ENCODE measurements at places on chromosomes 6 and 20.

DNA sequence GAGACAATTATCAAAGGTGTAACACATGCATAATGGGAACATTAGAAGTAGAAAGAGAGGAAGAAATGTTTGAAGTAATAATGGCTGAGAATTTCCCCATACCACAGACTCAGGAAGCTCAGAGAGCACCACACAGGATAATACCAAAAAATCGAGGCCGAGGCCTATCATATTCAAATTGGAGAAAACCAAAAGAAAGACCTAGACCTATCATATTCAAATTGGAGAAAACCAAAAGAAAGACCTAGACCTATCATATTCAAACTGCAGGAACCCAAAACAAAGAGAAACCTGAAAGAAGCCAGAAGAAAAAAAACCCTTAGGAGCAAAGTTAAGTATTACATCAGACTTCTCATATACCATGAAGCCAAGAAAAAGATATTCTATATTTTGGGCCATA, 18.0 kb downstream of the NINL start:
- no peaks in the 10 kb centered on the region for H3K4me1 ChIP-seq
- no peak for DNase-seq
- H3K27me3 ChIP-seq, result no peaks in the 10 kb centered on the region
- no peak overlapping the region for H3K4me3 ChIP-seq
- no peak overlapping the region for H3K27ac ChIP-seq
- H3K36me3 ChIP-seq, result no peaks in the 10 kb centered on the region

DNA sequence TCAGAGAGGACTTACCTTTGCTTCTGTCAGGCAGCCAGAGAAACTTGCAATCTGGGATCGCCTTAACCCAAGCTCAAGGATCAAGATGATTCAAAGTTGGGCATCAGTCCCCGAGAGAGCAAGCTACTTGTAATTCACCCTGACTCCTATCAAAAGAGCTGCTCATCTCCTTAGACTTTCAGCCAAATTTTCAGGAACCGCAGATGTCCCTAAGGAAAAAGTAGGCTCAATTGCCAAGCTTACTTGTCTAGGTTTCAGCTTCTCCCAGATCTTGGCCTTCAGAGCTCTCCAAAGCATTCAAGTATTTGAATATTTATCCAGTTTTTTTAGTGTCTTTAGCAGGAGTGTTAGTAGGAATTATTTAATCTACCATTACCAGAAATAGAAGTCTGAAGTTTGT, 434.1 kb upstream of the MMS22L start:
- H3K4me1 ChIP-seq, result no peaks in the 10 kb centered on the region
- H3K27me3 ChIP-seq, result no peaks in the 10 kb centered on the region
- H3K4me3 ChIP-seq, result no peak overlapping the region
- no peak overlapping the region for H3K27ac ChIP-seq
- H3K36me3 ChIP-seq, result no peaks in the 10 kb centered on the region

- H3K4me3 ChIP-seq, result no peak overlapping the region
- DNase-seq, result no peak
- no peaks in the 10 kb centered on the region for H3K36me3 ChIP-seq
- no peaks in the 10 kb centered on the region for H3K4me1 ChIP-seq
Measured at GRCh38 chr6:167647306-167647705, 179.4 kb upstream of the AFDN start.

DNA sequence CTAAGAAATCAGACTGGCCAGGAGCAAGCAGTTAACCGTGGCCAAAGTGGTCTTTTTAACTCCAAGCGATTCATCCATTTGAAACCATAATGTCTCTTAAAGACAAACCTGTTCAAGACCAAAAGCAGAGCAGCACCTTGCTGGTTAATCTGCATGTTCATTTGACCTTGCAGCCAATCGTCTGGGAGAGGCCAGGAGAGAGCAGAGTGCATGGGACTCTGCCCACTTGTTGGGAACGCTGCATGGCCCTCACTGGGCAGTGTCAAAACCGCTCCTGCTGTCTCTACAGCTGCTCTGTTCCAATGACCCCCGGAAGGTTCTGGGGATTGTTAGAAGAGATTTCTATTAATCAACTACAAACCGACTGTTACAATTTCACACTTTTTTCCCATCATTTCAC, 79.6 kb downstream of the OLIG3 start:
- H3K36me3 ChIP-seq, result no peaks in the 10 kb centered on the region
- peak overlapping the region; percentile 53 for H3K4me3 ChIP-seq
- DNase-seq, result no peak
- no peak overlapping the region for H3K27ac ChIP-seq
- H3K27me3 ChIP-seq, result no peaks in the 10 kb centered on the region

DNA sequence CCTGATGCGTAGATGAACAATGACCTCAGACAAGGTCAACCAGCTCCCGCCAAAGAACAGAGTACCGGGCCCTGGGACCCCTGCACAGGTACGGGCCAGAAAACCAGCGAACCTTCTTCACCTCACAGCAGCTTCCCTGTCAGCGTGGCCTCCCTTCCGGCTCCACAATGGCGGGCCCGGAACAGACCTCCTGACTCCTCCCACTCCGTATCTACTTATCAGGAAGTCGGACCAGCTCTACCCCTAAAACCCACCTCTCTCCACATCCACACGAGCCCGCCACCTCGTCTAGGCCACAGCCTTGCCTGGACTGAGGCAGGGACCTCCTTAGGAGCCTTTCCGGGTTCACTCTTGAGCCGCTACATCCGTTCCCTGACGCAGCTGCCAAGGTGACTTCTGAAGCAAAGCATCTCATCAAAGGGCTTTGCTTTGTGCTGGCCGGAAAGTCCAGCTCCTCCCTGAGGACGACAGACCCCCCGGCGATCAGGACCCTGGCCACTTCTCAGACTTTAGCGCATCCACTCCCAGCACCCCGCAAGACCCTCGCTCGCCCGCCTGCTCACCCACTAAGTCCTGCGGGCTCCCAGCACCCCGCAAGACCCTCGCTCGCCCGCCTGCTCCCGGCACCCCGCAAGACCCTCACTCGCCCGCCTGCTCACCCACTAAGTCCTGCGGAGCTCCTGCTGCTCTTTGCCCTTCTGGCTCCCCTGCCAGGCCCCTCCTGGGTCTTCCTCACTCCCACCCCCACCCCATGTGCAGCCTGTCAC, 308.3 kb upstream of the FOXQ1 start:
- H3K27me3 ChIP-seq, result no peaks in the 10 kb centered on the region
- no peak overlapping the region for H3K27ac ChIP-seq
- H3K4me3 ChIP-seq, result no peak overlapping the region
- no peak for DNase-seq
- no peaks in the 10 kb centered on the region for H3K36me3 ChIP-seq
- H3K4me1 ChIP-seq, result no peaks in the 10 kb centered on the region

- no peak overlapping the region for H3K4me3 ChIP-seq
- H3K27me3 ChIP-seq, result no peaks in the 10 kb centered on the region
- H3K4me1 ChIP-seq, result no peaks in the 10 kb centered on the region
- no peak for DNase-seq
- no peaks in the 10 kb centered on the region for H3K36me3 ChIP-seq
Measured at GRCh38 chr20:2619337-2619736, 33.1 kb upstream of the NOP56 start.

- H3K27ac ChIP-seq, result no peak overlapping the region
- no peak overlapping the region for H3K4me3 ChIP-seq
- no peak for DNase-seq
- no peaks in the 10 kb centered on the region for H3K36me3 ChIP-seq
Measured at GRCh38 chr6:92756912-92757311, 662.4 kb downstream of the EPHA7 start.

- H3K4me1 ChIP-seq, result peaks cover 46% of the 10 kb centered on the region
- H3K36me3 ChIP-seq, result no peaks in the 10 kb centered on the region
- peak overlapping the region; percentile 47 for H3K27ac ChIP-seq
Measured at GRCh38 chr6:149060300-149060984, 257.1 kb upstream of the TAB2 start.

DNA sequence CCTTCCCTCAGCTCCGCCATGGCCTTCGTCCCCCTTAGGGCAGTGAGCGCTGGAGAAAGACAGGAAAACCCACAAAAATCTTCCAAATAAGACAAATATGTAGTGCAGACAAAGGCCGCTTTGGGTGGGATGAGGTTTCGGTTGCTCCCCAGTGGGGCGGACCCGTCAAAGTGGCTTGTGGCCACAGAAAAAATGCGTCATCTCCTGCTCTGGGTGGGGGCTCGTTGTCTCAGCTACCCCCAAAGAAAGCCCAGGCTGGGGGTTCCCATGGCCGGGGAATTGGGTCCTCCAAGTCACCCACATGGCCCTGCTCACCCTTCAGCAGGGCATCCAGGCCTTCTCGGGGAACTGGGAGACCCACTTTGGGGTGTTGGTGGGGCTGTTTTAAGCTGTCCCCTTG, 21.9 kb upstream of the SCUBE3 start:
- no peaks in the 10 kb centered on the region for H3K36me3 ChIP-seq
- no peaks in the 10 kb centered on the region for H3K27me3 ChIP-seq
- no peaks in the 10 kb centered on the region for H3K4me1 ChIP-seq
- no peak overlapping the region for H3K4me3 ChIP-seq
- H3K27ac ChIP-seq, result no peak overlapping the region

GRCh38 chr20:2004171-2004570, 10.3 kb upstream of the PDYN start:
- H3K4me1 ChIP-seq, result no peaks in the 10 kb centered on the region
- no peak for DNase-seq
- peaks cover 4% of the 10 kb centered on the region for H3K27me3 ChIP-seq
- H3K36me3 ChIP-seq, result no peaks in the 10 kb centered on the region
- H3K27ac ChIP-seq, result no peak overlapping the region

DNA sequence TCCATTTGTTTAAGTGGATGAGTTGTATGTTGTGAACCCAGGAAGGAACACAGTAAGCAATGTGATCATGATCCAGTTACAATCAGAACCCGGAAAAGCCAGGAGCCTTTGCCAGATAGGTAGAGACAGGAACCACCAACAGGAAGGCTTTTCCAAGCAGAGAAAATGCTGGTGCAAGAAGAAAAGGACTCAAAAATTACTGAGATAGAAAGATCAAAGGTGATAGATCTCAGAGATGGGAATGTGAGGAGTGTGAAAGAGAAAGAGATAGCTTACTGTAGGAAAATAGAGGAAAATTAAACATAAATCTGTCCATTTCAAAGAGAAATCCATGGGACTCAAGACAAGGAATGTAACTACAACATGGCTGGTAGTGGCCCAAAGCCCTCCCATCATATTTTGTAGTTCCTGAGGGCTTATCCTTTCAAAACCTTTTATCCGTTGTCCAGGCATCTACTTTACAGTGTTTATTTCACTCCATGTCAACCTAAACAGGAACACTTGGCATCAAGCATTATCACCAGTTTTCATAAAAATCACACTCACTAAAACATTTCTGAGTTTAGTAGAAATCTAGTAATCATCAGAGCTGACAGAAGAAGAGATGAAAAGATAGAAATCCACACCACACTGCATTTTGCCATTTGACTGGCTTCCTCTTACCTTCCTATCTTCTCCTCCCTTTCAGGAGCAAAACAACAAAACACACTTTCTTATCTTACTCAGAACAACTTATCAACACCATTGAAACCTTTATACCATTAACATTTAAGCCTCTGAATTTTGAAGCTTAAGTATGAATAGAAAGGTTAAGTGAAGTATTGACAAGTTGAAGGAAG, 44.5 kb upstream of the STXBP5 start:
- no peaks in the 10 kb centered on the region for H3K27me3 ChIP-seq
- H3K4me3 ChIP-seq, result no peak overlapping the region
- no peak overlapping the region for H3K27ac ChIP-seq
- no peak for DNase-seq
- no peaks in the 10 kb centered on the region for H3K36me3 ChIP-seq

GRCh38 chr20:17854307-17854903, 114.2 kb downstream of the SNX5 start:
- no peaks in the 10 kb centered on the region for H3K36me3 ChIP-seq
- peaks cover 12% of the 10 kb centered on the region for H3K4me1 ChIP-seq
- H3K4me3 ChIP-seq, result no peak overlapping the region
- DNase-seq, result no peak
- no peak overlapping the region for H3K27ac ChIP-seq

GRCh38 chr20:12090920-12091319, 173.2 kb downstream of the BTBD3 start:
- no peaks in the 10 kb centered on the region for H3K27me3 ChIP-seq
- H3K36me3 ChIP-seq, result no peaks in the 10 kb centered on the region
- no peaks in the 10 kb centered on the region for H3K4me1 ChIP-seq
- DNase-seq, result no peak
- H3K27ac ChIP-seq, result no peak overlapping the region

DNA sequence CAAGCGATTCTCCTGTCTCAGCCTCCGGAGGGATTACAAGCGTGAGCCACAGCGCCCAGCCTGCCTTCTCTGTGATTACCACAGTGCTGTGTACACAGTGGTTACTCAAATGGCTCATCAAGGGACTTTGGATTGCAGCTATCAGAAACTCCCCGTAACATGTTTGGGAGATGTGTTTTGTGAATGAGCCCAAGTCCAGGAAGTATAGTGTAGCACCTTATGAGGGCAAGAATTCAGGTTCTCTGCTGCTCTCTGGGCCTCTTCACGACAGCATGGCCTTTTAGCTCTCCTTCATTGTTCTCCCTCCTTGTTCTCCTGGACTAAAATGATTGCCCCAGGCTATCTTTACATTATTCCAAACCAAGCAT, 34.1 kb upstream of the RPL7L1 start:
- DNase-seq, result no peak
- no peak overlapping the region for H3K4me3 ChIP-seq
- no peak overlapping the region for H3K27ac ChIP-seq
- H3K4me1 ChIP-seq, result no peaks in the 10 kb centered on the region
- H3K27me3 ChIP-seq, result no peaks in the 10 kb centered on the region

GRCh38 chr20:63032861-63033793, 26.4 kb upstream of the BHLHE23 start:
- H3K27ac ChIP-seq, result no peak overlapping the region
- no peaks in the 10 kb centered on the region for H3K27me3 ChIP-seq
- DNase-seq, result no peak
- no peak overlapping the region for H3K4me3 ChIP-seq

DNA sequence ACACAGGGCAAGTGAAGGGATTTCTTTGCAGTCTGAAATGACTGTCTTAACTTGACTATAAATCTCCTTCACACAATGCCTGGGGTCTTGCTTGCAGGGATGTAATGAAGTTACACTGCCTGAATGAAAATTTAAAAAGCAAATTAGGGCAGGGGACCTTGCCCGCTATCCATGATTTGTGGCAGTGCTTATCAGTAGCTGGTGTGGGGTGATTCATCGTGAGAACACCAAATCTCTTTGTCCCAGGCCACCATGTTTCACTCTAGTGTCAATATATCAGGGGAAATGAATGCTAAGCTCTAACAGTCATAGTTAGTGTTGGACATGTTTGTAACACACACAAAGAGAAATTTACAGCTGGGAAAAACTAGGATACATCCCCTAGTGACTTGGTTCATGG, 713.7 kb upstream of the EPHA7 start:
- no peak overlapping the region for H3K4me3 ChIP-seq
- no peaks in the 10 kb centered on the region for H3K36me3 ChIP-seq
- H3K27ac ChIP-seq, result no peak overlapping the region
- no peaks in the 10 kb centered on the region for H3K27me3 ChIP-seq
- no peak for DNase-seq
- H3K4me1 ChIP-seq, result no peaks in the 10 kb centered on the region

DNA sequence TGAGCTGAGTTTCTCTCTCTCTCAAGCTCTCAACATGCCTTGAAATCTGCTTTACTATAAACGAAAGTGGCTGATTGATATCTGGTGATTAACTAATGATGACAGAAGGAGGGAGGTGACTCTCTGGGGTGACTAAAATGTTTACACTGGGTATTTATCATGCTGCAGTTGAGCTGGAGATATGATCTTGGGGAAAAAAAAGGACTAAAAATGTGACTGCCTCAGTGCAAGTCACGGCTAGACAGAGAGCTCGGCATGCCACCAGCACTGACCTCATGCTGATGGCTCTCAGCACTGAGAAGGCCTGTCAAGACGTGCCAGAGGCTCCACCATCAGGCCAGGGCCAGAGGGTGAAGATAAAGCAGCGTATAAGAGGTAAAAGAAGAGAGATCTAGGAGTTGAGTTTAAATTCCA, 103.1 kb upstream of the SPACA1 start:
- DNase-seq, result no peak
- H3K4me3 ChIP-seq, result no peak overlapping the region
- no peak overlapping the region for H3K27ac ChIP-seq
- H3K27me3 ChIP-seq, result no peaks in the 10 kb centered on the region

Data from CD4-positive, alpha-beta memory T cell (primary cell).